Thyroid gland (tissue), 4 donors: ENCODE measurements at places on chromosomes 7 and 10.
A peak's percentile ranks its signal among the peaks of the same experiment; 100 is the strongest.

DNA sequence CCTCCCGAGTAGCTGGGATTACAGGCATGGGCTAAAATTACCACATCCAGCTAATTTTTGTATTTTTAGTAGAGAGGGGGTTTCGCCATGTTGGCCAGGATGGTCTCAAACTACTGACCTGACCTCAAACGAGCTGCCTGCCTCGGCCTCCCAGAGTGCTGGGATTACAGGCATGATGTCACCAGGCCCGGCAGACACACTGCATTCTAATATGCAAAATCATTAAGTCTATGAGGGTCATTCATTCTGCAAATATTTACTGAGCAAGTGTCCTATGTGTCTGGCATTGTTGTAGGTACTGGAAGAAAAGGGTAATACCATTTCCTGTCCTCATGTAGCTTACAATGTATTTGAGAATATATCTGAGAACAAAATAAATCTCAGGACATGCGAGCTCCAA, 2.7 kb downstream of the PUS7 start:
- DNase-seq: no peak

GRCh38 chr10:50575477-50576244, 48.1 kb downstream of the SGMS1 start:
- no peak for DNase-seq

- DNase-seq: no peak
These were observed 34.5 kb upstream of the RHOBTB1 start for GRCh38 chr10:60978287-60979115.

DNA sequence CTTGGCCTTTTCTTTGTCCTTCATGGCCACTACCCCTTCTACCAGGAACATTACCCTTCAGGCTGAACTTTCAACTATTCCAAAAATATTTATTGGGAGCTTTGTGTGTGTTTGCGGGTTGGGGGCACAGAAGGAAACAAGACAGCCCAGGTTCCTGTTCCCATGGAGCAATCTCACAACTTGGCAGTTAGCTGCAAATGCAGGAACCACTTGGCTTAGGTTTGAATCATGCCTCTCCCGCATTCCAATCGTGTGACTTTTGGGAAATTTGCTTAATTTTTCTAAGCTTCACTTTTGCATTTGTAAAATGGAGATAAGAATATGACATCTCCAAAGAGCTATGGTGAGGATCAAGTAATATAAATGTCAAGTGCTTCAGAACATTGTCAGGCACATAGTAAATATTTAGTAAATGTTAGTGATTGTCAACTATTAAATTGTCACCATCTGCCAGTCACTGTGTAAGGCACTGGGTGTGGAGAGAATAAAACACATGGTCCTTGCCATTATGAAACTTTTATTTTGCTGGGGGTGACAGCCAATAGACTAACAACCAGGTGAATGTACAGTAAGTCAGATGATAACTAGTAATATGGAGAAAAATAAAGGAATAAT, 277.1 kb downstream of the SNX13 start:
- no peak for DNase-seq

DNA sequence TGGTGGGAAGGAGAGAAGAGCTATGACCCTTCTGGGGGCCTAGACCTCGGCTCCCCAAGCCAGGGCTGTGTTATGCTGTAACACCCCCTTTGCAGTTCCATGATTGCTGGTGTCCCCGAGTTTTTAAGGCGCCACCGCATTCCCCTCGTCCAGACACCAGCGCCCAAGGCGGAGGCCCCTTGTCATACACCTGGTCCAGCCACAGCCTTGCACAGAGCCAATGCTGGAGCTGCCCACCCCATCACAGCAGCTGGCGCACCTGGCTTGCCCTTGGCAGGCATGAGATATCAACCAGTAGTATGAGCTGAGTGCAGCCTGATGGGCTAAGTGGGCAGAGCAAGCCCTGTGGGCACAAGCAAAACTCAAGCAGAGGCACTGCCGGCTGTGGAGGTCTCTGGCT, 209.4 kb downstream of the SORCS1 start:
- no peak for DNase-seq

GRCh38 chr7:88254721-88255424, 35.0 kb upstream of the SRI start:
- DNase-seq: no peak

DNA sequence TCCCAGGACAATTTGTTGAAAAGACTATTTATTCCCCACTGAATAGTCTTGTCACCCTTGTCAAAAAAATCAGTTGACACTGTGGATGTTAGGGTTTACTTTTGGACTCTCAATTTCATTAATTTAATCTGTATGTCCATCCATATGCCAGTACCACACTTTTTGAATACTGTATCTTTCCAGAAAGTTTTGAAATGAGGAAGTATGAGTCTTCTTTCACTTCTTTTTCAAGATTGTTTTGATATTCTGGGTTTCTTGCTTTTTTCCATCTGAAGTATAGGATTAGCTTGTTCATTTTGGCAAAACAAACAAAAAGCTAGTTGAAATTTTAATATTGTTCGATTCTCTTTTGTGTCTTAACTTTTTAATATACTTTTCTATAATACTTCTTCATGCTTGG, 21.7 kb downstream of the KLHDC10 start:
- no peak for DNase-seq

- DNase-seq: no peak
These were observed 9.7 kb downstream of the EXOC6 start for GRCh38 chr10:92857904-92858514.

DNA sequence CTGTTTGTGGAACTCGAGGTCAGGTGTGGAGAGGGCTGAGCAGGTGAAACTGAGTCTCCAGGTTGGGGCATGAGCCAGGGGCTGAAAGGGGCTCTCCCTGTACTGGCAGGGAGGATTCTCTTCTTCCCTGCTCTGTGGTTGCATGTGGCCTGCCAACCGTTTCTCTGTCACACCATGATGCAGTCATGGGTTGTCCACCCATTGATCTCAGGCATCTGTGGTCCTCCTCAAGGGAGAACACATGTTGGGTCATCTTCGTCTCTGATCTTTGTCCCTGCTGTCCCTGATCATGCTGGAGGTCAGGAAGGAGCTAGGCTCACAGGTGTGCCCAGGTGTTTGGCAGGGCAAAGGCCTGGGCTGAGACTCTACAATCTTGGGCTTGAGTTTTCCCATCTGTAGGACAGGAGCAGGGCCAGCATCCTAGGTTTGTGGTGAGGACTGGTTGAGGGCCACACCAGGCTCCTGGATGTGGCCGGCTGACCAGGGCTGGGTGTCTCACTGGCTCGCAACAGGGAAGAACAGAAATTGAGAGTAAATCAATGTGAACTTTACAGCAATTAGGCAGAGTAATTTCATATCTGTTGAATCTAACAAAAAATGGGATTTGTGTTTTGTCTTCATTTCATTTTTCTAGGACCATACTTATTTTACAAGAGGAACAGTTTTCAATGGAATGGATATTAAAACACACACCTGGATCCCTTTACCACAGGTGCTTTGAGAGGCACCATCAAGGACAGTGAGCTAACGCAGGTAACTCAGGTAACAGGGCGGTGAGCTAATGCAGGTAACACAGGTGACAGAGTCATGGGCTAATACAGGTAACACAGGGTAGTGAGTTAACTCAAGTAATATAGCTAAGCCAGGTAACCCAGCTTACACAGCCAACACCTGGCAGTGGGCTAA, 58.5 kb upstream of the IGFBP3 start:
- no peak for DNase-seq

- DNase-seq: peak; percentile 9
These were observed 262.1 kb downstream of the ATRNL1 start for GRCh38 chr10:115355162-115355760.

DNA sequence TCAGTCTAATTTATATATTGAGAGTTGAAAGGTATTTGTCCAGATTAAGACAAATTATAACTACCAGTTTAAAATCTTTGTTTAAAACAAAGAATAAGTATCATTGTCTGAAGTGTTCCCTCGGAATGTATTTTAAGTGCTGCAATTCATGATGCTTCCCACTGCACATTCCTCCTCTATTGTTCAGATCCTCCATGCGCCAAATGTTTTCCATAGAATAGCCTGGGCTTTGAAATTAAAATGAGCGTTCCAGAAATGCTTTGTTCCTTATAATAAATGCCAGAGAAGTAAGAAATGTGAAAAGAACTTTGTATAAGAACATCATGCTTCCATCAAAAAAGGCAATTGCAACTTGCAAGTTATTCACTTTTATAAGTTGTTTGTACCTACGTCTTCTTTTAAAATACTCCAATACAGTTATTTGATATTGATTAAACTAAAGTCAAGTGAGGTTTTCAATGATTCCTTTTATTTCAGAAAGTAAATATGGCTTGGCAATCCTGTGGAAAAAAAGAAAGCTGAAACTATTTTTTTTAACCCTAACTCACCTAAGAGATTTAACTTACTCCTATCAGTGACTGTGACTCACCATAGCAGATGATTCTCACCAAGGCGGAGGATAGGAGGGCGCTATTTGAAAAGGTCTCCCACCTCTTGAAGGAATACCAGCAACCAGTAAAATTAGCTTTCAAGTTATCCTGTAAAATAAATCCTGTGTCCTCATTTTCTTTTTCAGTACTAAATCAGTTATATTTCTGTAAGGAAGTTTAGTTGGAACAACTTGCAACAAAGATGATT, 85.8 kb downstream of the CTNNA3 start:
- no peak for DNase-seq

GRCh38 chr10:13936826-13937225, 350.1 kb downstream of the PRPF18 start:
- peak; percentile 84 for DNase-seq

- DNase-seq: peak; percentile 89
These were observed 766 bp upstream of the EIF3B start for GRCh38 chr7:2353936-2354185.

DNA sequence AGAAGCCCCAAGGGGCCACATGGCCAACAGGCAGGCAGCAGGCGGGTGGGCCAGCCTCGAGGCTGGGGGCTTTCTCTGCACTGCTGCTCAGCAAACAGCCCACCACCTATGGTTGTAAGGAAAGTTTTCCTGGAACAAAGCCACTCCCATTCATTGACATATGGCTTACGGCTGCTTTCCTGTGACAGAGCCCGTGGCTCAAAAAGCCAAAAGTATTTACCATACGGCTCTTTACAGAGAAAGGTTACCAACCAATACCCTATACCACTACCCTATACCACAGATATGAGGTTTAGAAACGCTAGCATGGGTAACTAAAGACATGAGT, 152.7 kb downstream of the MAD1L1 start:
- no peak for DNase-seq

- no peak for DNase-seq
These were observed 373.7 kb downstream of the HPSE2 start for GRCh38 chr10:98861962-98862361.

GRCh38 chr7:145378197-145378596, 542.3 kb upstream of the TPK1 start:
- no peak for DNase-seq

DNA sequence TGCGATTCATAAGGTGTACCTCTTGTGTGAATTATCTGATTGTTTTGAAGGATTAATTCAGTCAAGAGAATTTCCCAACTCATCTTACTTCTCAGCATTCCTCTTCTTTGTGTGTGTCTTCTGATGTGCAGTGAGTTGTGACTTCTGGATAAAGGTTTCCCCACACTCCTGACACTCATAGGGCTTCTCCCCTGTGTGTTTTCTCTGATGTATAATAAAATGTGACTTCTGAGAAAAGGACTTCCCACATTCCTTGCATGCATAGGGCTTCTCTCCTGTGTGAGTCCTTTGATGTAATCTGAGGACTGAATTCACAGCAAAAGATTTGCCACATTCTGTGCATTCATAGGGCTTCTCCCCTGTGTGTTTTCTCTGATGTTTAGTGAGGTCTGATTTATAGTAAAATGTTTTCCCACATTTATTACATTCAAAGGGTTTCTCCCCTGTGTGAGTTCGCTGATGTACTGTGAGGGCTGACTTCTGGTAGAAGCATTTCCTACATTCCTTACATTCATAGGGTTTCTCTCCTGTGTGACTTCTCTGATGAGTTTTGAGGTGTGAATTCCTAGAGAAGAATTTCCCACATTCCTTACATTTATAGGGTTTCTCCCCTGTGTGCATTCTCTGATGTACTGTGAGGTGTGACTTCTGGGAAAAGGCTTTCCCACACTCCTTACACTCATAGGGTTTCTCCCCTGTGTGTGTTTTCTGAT, 24.2 kb downstream of the ZNF25 start:
- no peak for DNase-seq

GRCh38 chr10:1538531-1539061, 198.7 kb downstream of the ADARB2 start:
- no peak for DNase-seq

DNA sequence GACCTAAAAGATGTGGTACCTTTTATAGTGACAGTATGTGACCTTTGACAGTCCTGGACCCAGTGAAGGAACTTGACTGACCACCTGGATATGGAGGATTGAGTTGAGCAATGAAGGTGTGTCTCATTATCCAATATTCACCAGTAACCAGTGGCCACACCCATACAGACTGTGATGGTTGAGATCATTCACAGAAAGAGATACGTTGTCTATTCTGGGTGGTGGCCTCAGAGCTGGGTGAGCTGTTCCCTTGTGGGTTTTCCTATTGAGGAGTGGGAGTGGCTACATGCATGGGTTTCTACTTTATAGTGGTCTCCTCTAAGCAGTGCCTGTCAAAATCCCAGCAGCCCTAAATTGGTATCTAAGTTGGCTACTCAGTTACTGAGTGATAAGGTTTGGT, 507.4 kb downstream of the SORCS3 start:
- no peak for DNase-seq

DNA sequence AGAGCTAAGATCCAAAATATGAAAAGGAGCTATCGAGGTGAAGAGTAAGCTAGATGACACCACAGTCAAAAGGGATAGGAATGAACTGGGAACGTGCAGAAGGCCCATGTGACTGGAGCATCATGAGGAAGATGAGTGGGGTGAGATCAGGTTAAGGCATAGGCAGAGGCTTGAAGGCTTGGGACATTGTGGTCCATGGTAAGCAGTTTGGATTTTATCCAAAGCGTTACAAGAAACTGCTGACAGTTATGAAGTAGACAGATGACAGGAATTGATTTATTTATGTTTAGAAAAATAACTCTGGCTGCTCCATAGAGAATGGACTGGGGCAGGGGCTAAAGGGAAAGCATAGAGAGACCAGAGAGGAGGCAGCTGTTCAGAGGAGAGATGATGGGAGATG, 18.1 kb upstream of the PANK1 start:
- DNase-seq: no peak

- no peak for DNase-seq
These were observed 12.1 kb downstream of the CSTF2T start for GRCh38 chr10:51687296-51687695.

DNA sequence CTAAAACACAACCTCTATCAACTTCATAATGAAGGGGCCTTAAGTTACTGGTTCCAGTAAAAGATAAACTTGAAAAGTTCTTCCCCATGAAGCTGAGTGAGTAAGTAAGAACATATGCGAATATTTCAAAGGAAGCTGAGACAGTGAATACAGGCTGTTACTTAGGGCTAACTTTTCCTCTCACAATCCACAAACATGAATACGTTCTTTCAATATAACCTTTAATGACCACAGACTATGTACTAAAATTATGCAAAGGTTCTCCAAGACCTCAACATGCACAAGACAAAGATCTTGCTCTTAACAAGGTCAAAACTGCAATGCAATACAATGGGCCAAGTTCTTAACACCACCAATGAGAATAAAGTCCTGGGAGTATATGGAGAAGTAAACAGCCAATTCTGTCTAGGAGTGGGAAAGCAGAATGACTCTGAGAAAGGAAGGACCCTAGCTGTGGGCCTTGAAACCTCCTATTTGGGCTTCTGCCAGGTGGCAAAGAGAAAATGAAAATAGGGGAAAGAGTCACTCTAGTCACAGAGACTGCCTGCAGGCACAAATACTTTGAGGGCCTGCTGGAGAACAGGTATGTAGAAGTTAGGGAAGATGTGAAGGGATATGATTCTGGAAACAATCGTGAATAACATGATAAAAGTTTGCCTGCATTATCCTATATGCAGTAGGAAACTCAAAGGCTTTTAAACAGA, 43.7 kb downstream of the OSBPL3 start:
- DNase-seq: peak; percentile 13

GRCh38 chr10:8618834-8619233, 564.3 kb downstream of the GATA3 start:
- DNase-seq: no peak
